Sigmoid colon (tissue), 7 donors: ENCODE measurements at places on chromosomes 12 and 14. TPM values are rescaled to one million over a fixed set of nuclear protein-coding genes. Genes with fewer than 3 reads are reported as not detected.

The HOXC11 gene
- total RNA-seq: not detected

- no peak for DNase-seq
These were observed 6.9 kb downstream of the LRCOL1 start for GRCh38 chr12:132603240-132604150.

The RNASE7 gene
- total RNA-seq: not detected

DNA sequence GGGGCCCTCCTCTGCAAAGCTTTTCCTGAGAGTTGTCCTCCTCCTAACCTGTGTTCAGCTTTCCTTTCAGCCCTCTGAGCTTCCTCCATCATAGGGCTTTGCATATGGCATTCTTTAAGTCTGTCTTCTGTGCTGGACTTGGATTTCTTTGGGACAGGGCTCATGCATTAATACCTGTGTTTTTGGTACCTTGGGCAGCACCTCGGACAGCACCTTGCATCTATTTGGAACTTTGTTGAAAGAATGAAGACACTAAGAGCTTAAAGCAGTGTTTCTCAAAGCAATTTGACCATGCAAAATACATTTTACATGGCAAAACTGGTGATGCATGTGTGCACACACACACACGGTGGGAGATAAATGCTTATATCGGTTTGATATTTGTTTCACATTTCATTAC lies 115.0 kb upstream of the SRRM4 start:
- DNase-seq: no peak

- DNase-seq: peak; percentile 81
These were observed 7.6 kb upstream of the PFDN5 start for GRCh38 chr12:53287741-53288216.

The SLC6A15 gene
- 1.8 TPM for total RNA-seq

- DNase-seq: no peak
These were observed 50.8 kb downstream of the PTPRQ start for GRCh38 chr12:80494836-80495235.

The KCNC2 gene
- total RNA-seq: 1.1 TPM

- DNase-seq: no peak
These were observed 301.6 kb downstream of the PCNX1 start for GRCh38 chr14:71208702-71209357.

The CCDC177 gene
- not detected for total RNA-seq

The ACVRL1 gene
- total RNA-seq: 113 TPM

GRCh38 chr14:34964977-34965764 lies 17.6 kb upstream of the SRP54 start:
- DNase-seq: no peak

The SLC39A5 gene
- not detected for total RNA-seq

The CCDC196 gene
- total RNA-seq: not detected

DNA sequence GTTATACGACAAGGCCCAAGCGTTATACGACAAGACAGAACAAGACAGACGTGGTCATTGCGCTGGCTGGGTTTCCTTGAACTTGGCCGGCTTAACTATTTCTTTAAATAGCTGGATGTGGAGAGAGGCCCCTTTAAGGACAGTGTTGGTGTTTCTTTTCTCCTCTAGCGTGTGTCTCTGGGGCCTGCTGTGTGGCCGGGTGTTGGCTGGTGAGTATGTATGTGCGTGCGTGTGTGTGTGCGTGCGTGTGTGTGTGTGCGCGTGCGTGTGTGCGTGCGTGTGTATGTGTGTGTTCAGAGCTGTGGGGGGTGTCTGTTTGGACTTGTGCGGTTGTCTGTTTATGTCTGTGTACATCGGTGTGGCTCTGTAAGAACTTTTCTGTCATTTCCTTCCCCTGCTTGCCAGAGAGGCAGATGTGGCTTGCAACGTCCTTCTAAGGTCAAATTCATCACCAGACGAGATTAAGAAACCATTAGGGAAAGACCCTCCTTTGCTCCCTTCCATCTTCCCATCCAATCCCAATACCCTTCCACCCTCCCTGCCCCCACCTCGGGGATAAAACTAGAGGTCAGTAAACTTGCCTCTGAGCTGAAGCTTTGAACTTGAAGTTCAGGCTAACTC lies 78.6 kb upstream of the TBX3 start:
- DNase-seq: no peak

- DNase-seq: no peak
These were observed 11.5 kb downstream of the RAD51B start for GRCh38 chr14:67831113-67831512.

The SYCP3 gene
- total RNA-seq: not detected

DNA sequence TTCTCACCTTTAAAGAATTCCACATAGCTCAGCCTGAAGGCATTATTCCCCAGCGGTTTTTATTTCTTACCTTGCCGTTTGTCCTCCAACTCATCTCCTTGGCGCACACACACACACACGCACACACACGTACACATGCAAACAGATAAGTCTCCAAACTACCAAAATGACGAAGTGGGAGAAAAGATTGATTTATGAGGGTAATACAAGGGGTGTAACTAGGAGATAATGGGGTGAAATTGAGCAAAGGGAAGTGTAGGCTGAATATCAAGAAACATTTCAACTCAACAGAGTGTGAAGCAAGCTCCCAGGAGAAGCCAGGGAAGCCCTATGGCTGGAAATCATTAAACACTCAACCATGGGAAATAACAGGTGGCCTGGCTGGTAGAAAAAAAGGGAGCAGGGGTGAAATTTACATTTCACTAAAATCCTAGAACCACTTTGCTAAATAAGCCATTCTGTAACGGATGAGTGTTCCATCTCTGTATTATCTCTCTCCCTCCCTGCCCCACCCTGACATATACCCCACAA lies 41.0 kb downstream of the GRIN2B start:
- DNase-seq: no peak

DNA sequence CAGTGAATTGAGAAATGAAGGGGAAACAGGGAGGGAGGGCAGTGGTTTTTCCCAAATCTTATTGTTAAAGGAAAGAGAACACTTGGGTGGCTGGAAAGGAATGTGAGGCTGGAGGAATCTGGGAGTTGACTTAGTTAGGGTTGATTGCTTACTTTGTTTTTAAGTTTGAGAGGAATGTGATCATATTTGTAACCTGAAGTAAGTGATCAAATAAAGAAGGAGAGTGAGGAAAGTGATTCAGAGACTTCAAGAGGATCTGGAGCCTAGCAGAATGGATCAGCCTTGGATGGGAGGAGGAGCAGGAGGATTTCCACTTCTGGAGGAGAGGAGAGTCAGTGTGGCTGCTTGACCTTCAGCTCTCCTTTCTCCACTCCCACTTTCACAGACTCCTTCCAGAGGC lies 6.0 kb upstream of the LRP6 start:
- DNase-seq: no peak

The FOXN4 gene
- not detected for total RNA-seq

- DNase-seq: no peak
These were observed 249.2 kb downstream of the NELL2 start for GRCh38 chr12:44626883-44627282.

GRCh38 chr12:122081083-122081696 lies 2.6 kb downstream of the MLXIP start:
- no peak for DNase-seq

The LAG3 gene
- total RNA-seq: 1.4 TPM

The SBNO1 gene
- 21.0 TPM for total RNA-seq

The PKP2 gene
- total RNA-seq: 1.4 TPM

- peak; percentile 51 for DNase-seq
These were observed 72.5 kb upstream of the MYF6 start for GRCh38 chr12:80634903-80635302.

DNA sequence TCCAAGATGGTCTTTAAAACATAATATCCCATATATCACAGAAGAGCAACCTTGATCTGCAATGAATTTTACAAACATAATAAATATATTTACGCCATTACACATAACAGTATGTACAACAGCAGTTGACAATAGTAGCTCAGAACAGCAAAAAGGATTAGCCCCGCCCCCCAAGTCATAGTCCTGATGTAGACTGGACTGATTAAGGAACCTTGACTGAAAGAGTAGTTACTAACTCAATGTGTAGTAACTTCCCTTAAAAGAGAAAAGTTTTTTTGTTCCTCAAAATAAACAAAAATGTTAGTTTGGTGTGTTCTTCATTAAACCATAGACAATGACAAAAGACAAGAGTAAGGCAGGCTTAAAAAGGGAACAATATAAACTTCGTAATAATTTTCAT lies 44.5 kb downstream of the GTF2A1 start:
- peak; percentile 68 for DNase-seq

DNA sequence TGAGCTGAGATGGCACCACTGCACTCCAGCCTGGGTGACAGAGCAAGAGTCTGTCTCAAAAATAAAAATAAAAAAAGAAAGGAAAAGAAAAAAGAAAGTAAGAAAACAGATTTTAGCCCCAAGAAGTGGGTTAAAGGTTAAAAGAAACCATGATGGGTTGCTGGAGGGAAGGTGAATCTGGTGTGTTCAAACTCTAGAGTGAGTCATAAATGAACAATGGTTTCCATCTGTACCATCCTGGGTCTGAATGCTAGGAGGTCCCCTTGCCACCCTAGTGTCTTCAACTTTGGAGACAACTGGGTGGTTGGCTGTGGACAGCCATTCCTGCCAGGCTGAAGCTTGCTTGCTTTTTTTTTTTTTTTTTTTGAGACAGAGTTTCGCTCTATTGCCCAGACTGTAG lies 1.6 kb upstream of the RPS26 start:
- no peak for DNase-seq

The C3AR1 gene
- 6.6 TPM for total RNA-seq

The KRT2 gene
- total RNA-seq: not detected

- DNase-seq: no peak
These were observed 204.4 kb downstream of the TMX1 start for GRCh38 chr14:51444353-51445000.

The PMEL gene
- total RNA-seq: not detected

- no peak for DNase-seq
These were observed 2.9 kb downstream of the SMARCD1 start for GRCh38 chr12:50087995-50088394.

The CD163L1 gene
- 0.66 TPM for total RNA-seq
